NCI-H748 treated with DMSO at 0.1 percent for 48 hours (cell line): ENCODE measurements at places on chromosomes 4 and X.
A peak's percentile ranks its signal among the peaks of the same experiment; 100 is the strongest.

- DNase-seq = no peak
Observed at GRCh38 chrX:20523626-20524312, 257.1 kb upstream of the RPS6KA3 start.

- DNase-seq = no peak
Observed at GRCh38 chr4:212438-213188, 88.3 kb downstream of the ZNF718 start.

DNA sequence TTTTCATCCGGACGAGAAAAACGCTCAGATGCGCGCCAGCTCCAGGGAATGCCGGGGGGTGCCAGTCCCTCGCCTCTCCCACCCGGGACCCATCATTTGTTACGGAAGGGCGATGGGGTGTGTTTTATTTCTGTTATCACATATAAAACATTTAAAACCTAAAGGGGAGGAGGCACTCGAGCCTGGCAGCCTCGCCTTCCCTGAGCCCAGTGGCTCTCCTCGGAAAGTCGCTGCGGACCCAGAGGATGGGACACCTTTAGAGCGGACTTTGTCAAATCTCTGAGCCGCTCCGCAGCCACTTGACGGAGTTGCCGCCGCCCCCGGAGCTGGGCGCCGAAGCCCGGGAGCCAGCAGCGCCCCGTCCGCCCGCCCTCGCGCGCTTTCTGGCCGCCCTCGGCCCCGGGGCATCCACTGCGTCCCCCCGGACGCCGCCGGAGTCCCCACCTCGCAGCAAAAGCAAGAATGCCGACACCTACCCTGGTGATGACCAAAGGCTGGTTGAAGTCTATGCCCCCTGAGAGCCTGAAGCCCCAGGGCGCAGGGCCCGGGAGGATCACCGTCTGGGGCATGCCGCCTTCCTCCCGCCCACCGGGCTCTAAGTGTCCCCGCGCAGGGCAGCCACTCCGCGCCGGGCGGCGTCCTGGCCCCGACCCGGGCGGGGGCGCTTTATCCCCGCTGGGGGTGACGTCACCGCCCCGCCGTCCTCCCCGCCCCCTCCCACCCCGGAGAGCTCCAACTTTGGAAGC lies at the start of gene PDLIM3:
PDLIM3 (minus strand) TSS at position 642 of the 746 bp plus-strand sequence; CDS start at position 569, 73 bp downstream.
- peak; percentile 62 for DNase-seq

GRCh38 chr4:146506272-146506671 lies 15.5 kb downstream of the SLC10A7 start:
- no peak for DNase-seq

GRCh38 chrX:145848448-145848847 lies 30.8 kb downstream of the SLITRK2 start:
- DNase-seq = no peak
